CD4-positive, alpha-beta T cell (primary cell): ENCODE measurements at places on chromosomes 6 and 20. TPM values are rescaled to one million over a fixed set of nuclear protein-coding genes. Genes with fewer than 3 reads are reported as not detected.

Gene OTOR
- total RNA-seq, result not detected

Gene ARFGEF2
- 23.0 TPM for total RNA-seq

Gene TPX2
- 0.85 TPM for total RNA-seq

Gene RSPO4
- 0.25 TPM for total RNA-seq

Gene OR12D3
- not detected for total RNA-seq

Gene CUL7
- total RNA-seq, result 6.9 TPM

Gene RIN2
- 0.33 TPM for total RNA-seq

Gene CDSN
- total RNA-seq, result not detected

Gene PRR18
- total RNA-seq, result not detected

Gene KCNQ5
- total RNA-seq, result 2.5 TPM

Gene GJE1
- total RNA-seq, result not detected

Gene NKAPL
- not detected for total RNA-seq

Gene HSF2
- 41.8 TPM for total RNA-seq

Gene SDCBP2
- total RNA-seq, result 1.2 TPM

Gene DPPA5
- not detected for total RNA-seq

Gene GABRR1
- total RNA-seq, result not detected

Gene WFDC10B
- total RNA-seq, result not detected
